ENCODE measurements at places on chromosomes 3 and 15.

GRCh38 chr15:88648357-88649214 is 9.8 kb downstream of the ISG20 start:
- no peak for DNase-seq

- no peak for DNase-seq
Measured at GRCh38 chr3:136283627-136284026, 33.5 kb downstream of the PCCB start.

DNA sequence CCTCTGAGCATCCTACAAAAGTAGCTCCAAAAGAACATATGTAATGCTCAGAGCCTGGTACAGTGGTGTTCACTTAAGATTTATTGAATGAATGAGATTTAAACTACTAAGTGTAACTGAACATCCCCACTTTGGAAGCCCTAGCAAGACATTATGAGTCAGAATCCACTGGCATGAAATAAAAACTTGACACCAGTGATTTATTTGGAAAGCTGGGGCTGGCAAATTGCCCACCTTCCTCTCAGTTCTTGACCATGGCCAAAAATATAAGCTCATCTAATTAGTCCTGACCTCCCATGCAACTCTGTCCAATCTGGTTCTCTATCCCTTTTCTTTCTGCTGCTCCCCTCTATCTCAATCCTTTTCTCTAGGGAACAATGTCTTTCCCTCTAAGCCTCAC is 418.0 kb downstream of the PLCL2 start:
- DNase-seq: no peak

- no peak for DNase-seq
Measured at GRCh38 chr3:132553826-132554225, 43.2 kb upstream of the ACKR4 start.

DNA sequence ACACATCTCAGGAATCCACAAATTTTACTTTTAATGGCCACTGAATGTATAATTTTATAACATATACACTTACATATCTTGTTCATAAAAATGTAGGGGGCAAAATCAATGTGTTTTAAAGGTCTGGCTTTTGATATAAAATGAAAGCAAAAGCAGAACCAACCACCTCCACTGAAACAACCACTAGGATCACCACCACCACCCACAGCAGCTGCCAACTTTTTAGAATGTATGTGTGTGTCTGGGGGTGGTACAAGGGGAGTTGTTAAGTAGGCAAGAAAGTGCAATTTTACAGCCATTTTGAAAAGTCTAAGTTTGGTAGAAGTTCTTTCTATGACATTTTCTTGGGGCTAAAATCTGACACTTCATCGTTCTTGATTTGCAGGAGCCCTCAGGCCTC is 44.0 kb downstream of the OTOL1 start:
- DNase-seq: no peak

All from T-helper 2 cell treated with Interferon-gamma antibody and Interleukin-4, amounts not matched to agents 5 μg/mL and 100 μg/mL, for 36 hours (primary cell).